SHP77 (cell line): ENCODE measurements at places on chromosomes 4 and X.

DNA sequence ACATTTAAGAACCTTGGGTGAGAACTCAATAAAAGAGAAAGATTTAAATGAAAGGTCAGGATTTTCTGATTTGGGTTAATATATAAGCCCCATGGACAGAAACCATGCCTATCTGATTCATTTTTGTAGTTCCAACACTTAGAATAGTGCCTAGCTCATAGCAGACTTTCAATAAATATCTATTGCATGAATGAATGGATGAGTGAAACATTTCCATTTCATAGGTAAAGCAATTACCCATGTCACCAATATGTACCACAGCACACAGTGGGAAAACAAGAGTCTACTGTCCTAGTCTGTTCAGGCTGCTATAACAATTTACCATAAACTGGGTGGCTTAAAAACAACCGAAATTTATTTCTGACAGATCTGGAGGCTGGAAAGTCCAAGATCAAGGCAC lies 63.9 kb upstream of the PTPN13 start:
- no peak for DNase-seq

DNA sequence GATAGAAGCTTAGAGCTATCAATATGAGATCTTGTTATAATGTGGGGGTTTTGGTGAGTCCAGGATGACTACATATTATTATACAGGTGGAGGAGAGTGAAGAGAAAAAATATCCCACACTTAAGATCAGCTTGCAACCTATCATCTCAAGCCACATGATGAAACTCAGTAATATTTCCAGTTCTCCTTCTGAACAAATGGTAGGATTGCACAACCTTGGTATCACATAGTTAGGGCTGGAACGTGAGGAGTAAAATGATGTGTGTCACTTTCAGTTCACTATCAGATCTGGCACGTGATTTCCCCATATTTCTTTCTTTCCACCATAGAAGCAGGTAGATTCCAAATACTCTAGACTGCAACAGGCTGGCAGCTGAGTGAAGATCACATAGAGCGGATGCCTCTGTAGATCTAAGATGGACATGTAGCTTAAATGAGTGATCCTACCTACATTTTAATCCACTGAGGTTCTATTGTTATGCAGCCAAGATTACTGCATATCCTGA lies 150.6 kb upstream of the ANKRD50 start:
- DNase-seq, result no peak

DNA sequence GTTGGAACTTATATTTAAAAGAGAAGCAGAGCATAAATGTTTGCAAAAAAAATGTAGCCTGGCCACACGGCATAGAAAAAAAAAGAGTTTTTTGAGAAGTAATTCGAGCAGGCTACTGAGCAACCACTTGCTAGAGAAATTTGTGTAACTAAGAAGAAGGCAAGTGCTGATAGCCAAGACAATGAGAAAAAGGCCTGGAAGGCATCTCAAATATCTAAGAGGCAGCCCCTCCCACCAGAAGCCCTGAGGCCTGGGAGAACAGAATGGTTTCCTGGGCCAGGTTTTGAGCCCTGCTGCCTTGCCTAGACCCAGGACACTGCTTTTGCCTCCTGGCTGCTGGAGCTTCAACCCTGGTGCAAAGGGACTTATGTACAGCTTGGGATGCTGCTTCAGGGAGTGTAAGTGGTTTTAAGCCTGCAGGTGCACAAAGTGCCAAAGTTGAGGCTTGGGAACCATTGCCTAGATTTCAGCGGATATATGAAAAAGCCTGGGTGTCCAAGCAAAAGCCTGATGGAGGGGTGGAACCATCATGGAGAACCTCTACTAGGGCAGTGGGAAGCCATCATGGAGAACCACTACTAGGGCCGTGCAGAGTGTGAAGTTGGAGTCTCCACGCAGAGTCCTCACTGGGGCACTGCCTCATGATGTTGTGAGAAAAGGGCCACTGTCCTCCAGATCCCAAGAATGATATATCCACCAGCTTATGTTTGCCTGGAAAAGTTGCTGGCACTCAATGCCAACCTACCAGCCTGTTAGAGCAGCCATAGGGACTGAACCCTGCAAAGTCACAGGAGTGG lies 9.7 kb downstream of the TECRL start:
- DNase-seq, result no peak

GRCh38 chrX:135625995-135626394 lies 87.4 kb upstream of the CT45A1 start:
- no peak for DNase-seq

GRCh38 chr4:122772986-122773385 lies 40.5 kb downstream of the BBS12 start:
- no peak for DNase-seq

DNA sequence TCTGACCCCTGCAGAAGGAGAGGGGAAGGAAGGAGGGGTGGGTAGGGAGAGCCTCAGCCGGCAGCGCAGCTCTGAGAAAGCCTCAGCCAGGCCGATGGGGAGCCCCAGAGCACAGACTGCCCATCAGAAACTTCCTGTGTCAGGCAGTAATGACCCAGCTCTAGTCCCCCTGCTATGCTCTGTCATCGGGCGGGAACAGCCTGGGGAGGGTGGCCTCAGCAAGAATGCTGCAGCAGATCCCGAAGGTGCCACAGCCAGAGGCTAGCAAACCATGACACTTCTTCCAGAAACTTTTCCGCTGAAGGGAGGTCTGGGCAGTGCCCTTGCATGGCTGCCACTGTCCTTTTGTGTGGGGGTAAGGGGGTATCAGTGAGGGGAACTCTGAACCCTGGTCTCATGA lies 279.0 kb downstream of the BCOR start:
- no peak for DNase-seq

DNA sequence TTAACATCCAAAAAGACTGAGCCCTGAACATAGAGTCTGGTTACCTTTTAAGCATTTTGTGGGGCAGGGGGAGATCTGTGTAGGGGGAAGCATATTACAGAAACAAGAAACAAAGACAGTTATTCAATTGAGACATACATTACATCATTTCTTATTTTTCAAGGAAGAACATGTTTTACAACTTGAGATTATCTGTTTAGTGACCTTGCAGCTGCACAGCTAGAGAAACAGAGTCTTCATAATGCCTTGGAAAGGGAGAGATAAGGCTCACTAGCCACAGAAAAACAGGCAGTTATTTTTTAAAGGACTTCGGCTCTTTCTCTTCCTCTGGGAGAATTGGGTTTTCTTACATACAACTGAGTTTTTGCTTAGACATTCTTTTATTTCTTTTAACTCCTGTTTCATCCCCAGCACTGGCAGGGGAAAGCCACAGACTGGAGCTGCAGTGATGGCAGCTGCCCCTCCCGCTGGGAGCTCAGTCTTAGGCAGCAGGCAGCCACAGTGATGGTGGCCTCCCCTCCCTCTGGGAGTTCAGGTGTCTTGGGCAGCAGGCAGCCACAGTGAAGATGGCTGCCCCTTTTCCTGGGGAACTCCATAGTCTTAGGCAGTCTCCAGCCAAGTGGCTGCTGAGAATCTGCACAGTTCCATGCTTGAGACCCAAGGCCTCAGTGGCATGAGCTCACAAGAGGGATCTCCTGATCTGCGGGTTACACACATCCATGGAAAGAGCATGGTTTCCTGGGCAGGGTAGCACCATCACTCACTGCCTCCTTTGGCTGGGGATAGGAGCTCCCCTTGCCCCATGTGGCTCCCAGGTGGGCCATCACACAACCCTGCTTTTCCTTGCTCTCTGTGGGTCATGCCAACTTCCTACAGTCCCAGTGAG lies 19.4 kb upstream of the TMPRSS11F start:
- DNase-seq, result no peak

GRCh38 chr4:13432453-13432852 lies 51.7 kb downstream of the RAB28 start:
- no peak for DNase-seq

- DNase-seq, result no peak
Measured at GRCh38 chr4:120703908-120704307, 218.6 kb downstream of the PRDM5 start.

DNA sequence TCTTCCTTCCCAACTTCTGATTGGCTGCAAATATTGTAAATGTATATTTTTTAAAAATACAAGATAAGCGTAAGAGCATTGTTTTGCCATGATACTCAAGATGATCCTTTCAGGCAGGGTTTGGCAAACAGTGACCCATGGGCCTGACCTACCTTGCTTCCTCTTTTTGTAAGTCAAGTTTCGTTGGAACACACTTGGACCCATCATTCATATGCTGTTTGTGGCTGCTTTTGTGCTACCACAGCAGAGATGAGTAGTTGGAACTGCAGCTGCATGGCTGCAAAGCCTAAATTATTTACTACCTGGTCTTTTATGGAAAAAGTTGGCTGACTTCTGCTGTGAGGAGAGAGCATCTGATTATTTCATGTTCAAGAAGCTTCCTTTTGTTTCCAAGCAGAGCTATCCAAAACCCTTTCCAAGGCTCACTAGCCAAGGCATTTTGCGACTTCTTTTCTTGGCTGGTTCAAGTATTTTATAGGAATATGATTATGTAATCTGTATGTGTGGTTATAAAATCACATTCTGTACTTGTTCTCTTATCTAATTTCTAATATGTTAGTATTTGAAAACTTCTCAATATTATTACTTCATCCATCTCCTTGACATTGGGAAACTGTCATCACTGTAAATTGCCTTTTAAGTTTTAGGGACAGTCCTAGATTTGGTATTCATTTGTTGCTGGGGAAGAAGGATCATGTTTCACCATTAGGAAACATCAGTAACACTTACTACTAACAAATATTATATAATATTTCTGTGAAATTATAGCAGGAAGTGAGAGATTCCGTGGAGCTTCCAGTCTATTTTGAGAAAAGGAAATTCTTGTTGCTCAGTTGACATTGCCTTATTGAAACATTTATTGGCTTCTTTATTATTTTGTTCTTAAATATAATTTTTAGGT lies 109.2 kb downstream of the ARHGAP10 start:
- no peak for DNase-seq

GRCh38 chr4:181798536-181798935 lies 444.7 kb upstream of the TENM3 start:
- DNase-seq, result no peak

- DNase-seq, result no peak
Measured at GRCh38 chrX:69145714-69146113, 19.5 kb downstream of the PJA1 start.

- no peak for DNase-seq
Measured at GRCh38 chrX:150529587-150529986, 38.8 kb upstream of the MTM1 start.

- no peak for DNase-seq
Measured at GRCh38 chrX:96126182-96126581, 558.5 kb upstream of the DIAPH2 start.

GRCh38 chr4:83108101-83108861 lies 6.2 kb downstream of the PLAC8 start:
- no peak for DNase-seq

- no peak for DNase-seq
Measured at GRCh38 chrX:143873343-143873742, 10.5 kb upstream of the UBE2NL start.

DNA sequence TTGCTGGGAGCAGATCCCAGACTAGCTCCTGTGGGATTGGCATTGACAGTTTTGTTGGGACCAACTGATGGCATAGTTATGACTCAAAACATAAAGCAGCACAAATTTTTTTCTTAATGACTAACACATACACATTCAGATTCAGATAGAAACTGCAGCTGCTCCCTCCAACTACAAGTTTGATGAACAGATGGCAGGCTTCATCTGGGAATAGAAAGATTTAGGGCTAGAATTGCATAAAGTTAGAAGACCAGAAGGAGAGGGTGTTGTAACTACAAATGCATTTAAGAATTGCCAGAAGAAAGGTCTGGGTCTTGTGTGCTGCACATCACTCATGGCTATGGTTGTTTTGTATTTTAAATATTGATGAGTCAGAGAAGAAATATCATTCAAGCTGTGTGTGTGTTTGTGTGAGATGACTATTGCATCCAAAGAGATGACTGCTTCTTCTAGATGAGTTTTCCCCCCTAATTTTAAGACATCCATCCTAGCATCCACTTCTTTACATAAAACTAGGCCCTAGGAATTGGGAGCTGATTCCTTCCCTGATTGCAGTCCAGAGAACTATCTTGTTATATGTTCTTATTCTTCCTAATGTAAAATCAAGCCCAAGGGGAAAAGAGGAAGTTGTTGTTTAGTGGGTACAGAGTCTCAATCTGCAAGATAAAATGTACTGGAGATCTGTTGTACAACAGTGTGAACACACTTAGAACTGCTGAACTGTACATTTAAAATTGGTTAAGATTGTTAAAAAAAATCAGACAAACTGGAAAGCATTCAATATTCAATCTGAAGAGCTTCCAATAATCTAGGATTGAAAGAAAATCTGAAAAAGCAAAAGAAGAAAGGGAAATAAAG lies 175.1 kb downstream of the PARM1 start:
- DNase-seq, result no peak

- no peak for DNase-seq
Measured at GRCh38 chr4:158817562-158818296, 48.9 kb downstream of the FNIP2 start.

DNA sequence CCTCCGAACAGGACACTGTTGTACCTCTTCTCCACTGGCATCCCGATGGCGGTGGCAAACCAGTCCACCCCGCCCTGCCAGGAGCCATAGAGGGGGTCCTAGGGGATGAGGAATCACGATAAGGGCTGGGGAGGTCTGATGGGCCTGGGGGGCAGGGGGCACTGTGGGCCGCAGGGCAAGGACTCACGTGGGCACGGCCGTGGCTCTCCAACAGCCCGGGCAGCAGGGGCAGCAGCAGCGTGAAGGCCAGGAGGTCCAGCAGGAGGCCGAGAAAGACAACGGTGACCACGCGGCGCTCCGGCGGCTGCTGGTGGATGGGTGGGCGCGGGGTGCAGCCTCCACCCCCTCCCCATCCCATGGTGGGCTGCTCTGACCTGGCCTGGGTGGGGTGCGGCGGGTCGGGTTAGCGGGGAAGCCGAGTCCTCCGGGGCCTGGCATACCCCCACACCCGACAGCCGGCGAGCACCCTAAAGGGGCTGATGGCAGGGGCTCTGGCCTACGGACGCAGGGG lies 29.6 kb downstream of the NOP14 start:
- DNase-seq, result no peak

DNA sequence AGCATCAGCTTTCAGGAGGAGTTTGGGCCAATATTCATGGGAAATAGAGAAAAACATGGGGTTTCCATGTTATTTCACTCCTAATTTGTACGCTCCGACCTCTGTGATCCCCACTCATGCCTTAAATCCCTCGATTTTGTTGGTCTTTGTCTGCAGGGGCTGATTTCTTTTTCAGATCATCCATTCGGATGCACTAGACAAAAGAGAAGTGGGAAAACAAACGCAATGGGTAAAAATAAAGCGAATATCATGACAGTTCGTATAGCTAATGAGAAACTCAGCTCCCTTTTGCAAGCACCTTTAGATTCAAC lies 139.1 kb upstream of the PLAC1 start:
- no peak for DNase-seq

- no peak for DNase-seq
Measured at GRCh38 chr4:142824368-142824767, 21.7 kb downstream of the INPP4B start.

- no peak for DNase-seq
Measured at GRCh38 chr4:138513535-138513934, 271.4 kb upstream of the SLC7A11 start.

GRCh38 chr4:85187106-85187505 lies 220.6 kb upstream of the WDFY3 start:
- no peak for DNase-seq

GRCh38 chr4:23084559-23085248 lies 392.0 kb downstream of the GBA3 start:
- DNase-seq, result no peak
